ENCODE measurements at places on chromosomes 6 and 20. TPM values are rescaled to one million over a fixed set of nuclear protein-coding genes. Genes with fewer than 3 reads are reported as not detected.

Gene LY86
- 609 TPM for polyA plus RNA-seq

Gene GTSF1L
- polyA plus RNA-seq, result not detected

Gene BTNL2
- polyA plus RNA-seq, result not detected

Gene NMBR
- polyA plus RNA-seq, result not detected

Gene RUNX2
- polyA plus RNA-seq, result 1.3 TPM

Gene TFAP2B
- not detected for polyA plus RNA-seq

Gene MYB
- 2.2 TPM for polyA plus RNA-seq

GRCh38 chr6:160999516-160999915, 7.9 kb downstream of the MAP3K4 start:
- H3K27me3 ChIP-seq, result no peaks in the 10 kb centered on the region
- H3K36me3 ChIP-seq, result no peaks in the 10 kb centered on the region
- H3K4me3 ChIP-seq, result no peak overlapping the region

DNA sequence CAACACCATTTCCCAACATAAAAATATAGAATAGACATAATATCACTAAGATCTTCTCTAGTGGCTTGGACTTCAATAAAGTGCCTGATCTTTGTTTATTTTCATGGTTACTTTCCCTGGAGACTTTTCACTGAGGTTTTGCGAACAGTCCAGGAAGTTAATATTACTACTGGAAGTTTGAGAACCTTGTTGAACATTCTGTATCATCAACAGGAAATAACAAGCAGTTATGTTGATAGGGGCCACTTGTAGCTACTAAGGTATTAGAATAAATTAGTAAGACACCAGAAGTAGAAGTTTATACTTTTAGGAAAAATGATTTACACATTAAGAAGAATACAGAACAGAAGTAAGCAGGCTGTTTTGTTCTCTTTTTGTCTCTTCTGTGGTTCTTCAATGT, 180.2 kb downstream of the TFAP2B start:
- no peak overlapping the region for H3K4me3 ChIP-seq
- no peak for DNase-seq
- no peaks in the 10 kb centered on the region for H3K4me1 ChIP-seq
- H3K27ac ChIP-seq, result no peak overlapping the region
- no peaks in the 10 kb centered on the region for H3K27me3 ChIP-seq

GRCh38 chr6:66735106-66735890, 1028.3 kb upstream of the EYS start:
- no peak overlapping the region for H3K4me3 ChIP-seq
- no peak for DNase-seq
- H3K4me1 ChIP-seq, result no peaks in the 10 kb centered on the region
- no peaks in the 10 kb centered on the region for H3K27me3 ChIP-seq

DNA sequence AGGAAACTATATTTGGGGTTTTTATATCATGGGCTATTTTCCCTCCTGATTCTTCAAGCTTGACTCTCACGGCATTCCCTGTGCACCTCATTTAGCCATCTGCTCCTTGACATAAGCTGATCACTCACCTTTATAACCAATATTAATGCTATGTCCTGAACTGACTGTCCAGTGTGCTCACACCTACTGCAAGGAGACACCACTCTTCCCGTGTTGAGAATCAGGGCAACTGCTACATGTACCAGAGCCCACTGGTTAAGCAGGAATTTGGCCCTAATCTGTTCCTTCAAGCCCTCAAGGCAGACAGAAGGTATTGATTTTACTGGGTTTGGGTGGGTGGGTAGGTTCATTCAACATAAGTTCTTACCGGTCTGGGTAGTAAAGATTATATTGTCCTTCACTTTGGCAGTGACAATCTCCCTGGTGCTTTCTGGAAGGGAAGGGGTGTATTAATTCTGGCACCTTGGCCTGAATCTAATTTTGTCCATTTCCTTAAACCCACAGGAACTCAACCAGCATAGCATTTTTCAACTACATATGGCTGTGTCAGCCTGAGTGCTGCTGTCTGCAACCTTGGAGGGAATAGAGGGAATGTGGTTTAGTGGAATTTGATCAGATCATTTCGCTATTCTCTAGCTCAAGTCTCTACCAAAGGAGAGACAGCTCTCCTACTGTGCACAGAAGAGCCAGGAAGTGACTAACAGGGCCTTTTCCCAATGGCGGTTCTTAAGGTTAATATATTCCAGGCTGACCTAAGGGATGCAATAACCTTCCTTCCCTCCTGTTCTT, 293.2 kb downstream of the BTBD9 start:
- DNase-seq, result no peak
- H3K27ac ChIP-seq, result no peak overlapping the region
- no peak overlapping the region for H3K4me3 ChIP-seq
- peaks cover 9% of the 10 kb centered on the region for H3K36me3 ChIP-seq

DNA sequence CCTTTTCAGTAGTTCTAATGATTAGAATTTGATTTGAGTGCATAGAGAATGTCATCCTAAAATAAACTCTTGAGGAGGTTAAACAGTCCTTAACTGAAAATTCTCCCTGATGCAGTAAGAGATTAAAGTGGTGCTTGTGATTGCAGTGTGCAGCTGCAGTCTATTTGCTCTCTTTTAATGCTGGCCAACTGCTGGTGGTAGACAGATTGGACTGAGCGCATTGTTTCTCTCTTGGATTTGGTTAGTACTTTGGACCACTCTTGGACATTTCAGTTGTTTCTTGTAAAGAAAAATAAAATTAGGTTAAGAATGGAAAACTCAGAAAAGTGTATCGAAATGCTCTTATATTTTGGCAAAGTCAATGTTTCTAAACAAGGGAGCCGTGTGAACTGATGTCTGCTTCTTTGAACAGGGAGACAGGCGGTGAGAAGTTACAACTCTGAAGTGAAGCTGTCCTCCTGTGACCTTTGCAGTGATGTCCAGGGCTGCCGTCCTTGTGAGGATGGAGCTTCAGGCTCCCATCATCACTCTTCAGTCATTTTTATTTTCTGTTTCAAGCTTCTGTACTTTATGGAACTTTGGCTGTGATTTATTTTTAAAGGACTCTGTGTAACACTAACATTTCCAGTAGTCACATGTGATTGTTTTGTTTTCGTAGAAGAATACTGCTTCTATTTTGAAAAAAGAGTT, 127.2 kb downstream of the CD109 start:
- H3K36me3 ChIP-seq, result no peaks in the 10 kb centered on the region
- no peak for DNase-seq
- H3K27me3 ChIP-seq, result no peaks in the 10 kb centered on the region
- H3K4me1 ChIP-seq, result no peaks in the 10 kb centered on the region

DNA sequence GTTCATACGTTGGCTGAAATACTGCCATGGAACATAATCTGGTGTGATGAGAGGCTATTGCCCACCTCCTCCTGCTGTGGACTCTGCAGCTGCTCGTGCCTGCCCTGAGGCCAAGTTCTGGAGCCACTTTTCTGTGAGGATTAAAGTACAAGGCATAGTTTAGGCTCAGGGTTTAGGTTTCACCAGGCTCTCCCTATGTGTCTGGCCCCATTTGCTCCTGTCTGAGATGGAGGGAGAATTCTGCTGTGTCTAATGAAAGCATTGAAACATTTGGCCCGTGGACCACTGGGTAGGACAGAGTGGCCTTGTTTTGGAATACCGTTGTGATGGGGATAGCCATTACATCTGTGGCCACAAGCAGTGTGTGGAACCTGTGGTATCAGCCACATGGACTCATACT, 5.9 kb downstream of the WRNIP1 start:
- no peak overlapping the region for H3K4me3 ChIP-seq
- no peaks in the 10 kb centered on the region for H3K27me3 ChIP-seq
- no peak overlapping the region for H3K27ac ChIP-seq
- H3K36me3 ChIP-seq, result peaks cover 32% of the 10 kb centered on the region

DNA sequence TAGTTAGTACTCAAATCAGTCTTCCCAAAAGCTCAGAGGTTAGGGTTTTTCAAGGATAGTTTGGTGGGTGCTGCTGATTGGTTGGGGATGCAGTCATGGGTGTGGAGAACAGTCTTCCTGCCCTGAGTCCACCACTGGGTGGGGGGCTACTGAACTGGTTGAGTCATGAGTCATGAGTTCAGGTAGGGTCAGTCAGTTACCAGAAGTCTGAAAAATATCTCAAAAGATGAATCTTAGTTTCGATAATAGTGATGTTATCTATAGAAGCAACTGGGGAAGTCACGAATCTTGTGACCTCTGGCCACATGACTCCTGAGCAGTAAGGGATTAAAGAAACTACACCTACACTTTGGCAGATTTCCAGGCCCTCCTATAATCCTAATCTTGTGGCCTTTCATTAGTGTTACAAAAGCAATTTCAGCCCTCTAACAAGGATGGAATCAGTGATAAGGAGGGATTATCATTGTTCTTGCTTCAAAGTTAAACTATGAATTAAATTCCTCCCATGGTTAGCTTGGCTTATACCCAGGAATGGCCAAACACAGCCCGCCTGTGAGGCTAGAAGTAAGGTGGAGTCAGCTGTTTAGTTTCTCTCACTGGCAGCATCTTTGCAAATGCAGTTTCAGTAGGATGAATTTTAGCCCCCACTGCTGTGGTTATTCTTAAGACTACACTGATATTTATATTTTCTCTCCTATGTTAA, 33.3 kb upstream of the NKAIN2 start:
- no peak overlapping the region for H3K4me3 ChIP-seq
- H3K27ac ChIP-seq, result no peak overlapping the region
- H3K36me3 ChIP-seq, result no peaks in the 10 kb centered on the region
- H3K4me1 ChIP-seq, result no peaks in the 10 kb centered on the region
- DNase-seq, result no peak

- no peaks in the 10 kb centered on the region for H3K36me3 ChIP-seq
- no peaks in the 10 kb centered on the region for H3K27me3 ChIP-seq
- DNase-seq, result no peak
- peaks cover 12% of the 10 kb centered on the region for H3K4me1 ChIP-seq
- no peak overlapping the region for H3K27ac ChIP-seq
Observed at GRCh38 chr6:170176136-170176897, 114.6 kb downstream of the DLL1 start.

DNA sequence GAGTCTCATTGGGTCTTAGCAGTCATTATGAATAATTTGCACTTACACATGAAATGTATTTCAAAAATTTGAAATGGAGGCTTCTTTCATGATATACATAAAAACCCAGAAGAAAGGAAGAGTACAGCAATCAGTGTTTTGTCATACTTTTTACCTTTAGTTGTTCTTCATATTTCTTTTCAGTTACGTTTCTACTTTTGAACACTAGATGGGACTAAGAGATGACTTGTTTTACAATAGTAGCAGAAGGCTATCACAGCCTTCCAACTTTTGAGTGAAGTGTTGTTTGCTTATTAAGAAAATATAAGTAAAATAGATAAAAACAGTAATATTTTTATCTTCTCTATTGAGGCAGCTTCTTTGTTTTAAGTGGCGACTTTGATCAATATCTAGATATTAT, 58.1 kb downstream of the L3MBTL3 start:
- H3K27me3 ChIP-seq, result no peaks in the 10 kb centered on the region
- H3K27ac ChIP-seq, result no peak overlapping the region
- H3K4me1 ChIP-seq, result no peaks in the 10 kb centered on the region
- no peak overlapping the region for H3K4me3 ChIP-seq
- DNase-seq, result no peak
- peaks cover 51% of the 10 kb centered on the region for H3K36me3 ChIP-seq

DNA sequence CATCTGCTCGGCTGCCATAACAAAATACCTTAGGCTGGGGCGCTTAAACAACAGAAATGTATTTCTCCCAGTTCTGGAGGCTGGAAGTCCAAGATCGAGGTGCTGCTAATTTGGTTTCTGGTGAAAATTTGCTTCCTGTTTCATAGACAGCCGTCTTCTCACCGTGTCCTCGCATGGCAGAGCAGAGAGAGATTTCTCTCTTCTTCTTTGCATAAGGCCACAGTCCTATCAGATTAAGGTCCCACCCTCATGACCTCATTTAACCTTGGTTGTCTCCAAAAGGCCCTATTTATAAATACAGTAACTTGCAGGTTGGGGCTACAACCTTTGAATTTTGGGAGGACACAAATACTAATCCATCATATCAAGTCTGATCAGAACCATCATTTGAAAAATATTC, 544.3 kb downstream of the KIF16B start:
- no peaks in the 10 kb centered on the region for H3K4me1 ChIP-seq
- H3K36me3 ChIP-seq, result no peaks in the 10 kb centered on the region
- H3K4me3 ChIP-seq, result no peak overlapping the region

GRCh38 chr6:31041372-31041974, 31.2 kb downstream of the MUC22 start:
- DNase-seq, result no peak
- H3K4me3 ChIP-seq, result no peak overlapping the region
- H3K27ac ChIP-seq, result no peak overlapping the region
- no peaks in the 10 kb centered on the region for H3K36me3 ChIP-seq

- H3K27me3 ChIP-seq, result no peaks in the 10 kb centered on the region
- no peak overlapping the region for H3K27ac ChIP-seq
- peaks cover 32% of the 10 kb centered on the region for H3K36me3 ChIP-seq
- no peak for DNase-seq
- H3K4me3 ChIP-seq, result no peak overlapping the region
Observed at GRCh38 chr6:35356391-35356790, 14.0 kb downstream of the PPARD start.

- H3K36me3 ChIP-seq, result no peaks in the 10 kb centered on the region
- no peak overlapping the region for H3K4me3 ChIP-seq
- no peak overlapping the region for H3K27ac ChIP-seq
- H3K4me1 ChIP-seq, result no peaks in the 10 kb centered on the region
Observed at GRCh38 chr6:168601111-168601510, 160.1 kb downstream of the SMOC2 start.

DNA sequence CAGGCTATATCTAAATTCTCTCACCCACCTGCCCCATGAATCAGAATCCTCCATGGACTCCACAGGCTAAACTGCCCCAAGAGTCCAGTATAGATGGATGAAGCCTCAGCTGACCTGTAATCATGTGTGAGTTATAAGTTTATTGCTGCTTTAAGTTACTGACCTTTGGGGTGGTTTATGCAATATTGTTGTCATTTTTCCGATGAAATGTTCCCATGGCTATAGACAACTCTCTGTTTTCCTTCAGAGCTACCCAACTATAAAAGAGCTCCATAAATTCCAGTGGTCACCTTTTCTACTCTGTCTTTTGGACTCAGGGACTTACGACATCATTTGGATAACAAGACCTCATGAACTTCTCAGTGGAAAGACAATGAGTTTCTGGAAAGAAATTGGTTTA, 212.1 kb downstream of the BMP2 start:
- H3K27me3 ChIP-seq, result no peaks in the 10 kb centered on the region
- H3K36me3 ChIP-seq, result no peaks in the 10 kb centered on the region
- DNase-seq, result no peak
- H3K4me1 ChIP-seq, result no peaks in the 10 kb centered on the region

- no peaks in the 10 kb centered on the region for H3K27me3 ChIP-seq
- H3K36me3 ChIP-seq, result no peaks in the 10 kb centered on the region
- H3K4me3 ChIP-seq, result no peak overlapping the region
- H3K27ac ChIP-seq, result no peak overlapping the region
- H3K4me1 ChIP-seq, result peaks cover 16% of the 10 kb centered on the region
Observed at GRCh38 chr20:19661717-19662636, 96.1 kb upstream of the RIN2 start.

GRCh38 chr20:47493175-47493962, 8.3 kb upstream of the NCOA3 start:
- peak; percentile 56 for DNase-seq
- H3K4me3 ChIP-seq, result no peak overlapping the region
- H3K4me1 ChIP-seq, result peaks cover 50% of the 10 kb centered on the region
- H3K27ac ChIP-seq, result no peak overlapping the region
- H3K27me3 ChIP-seq, result no peaks in the 10 kb centered on the region
- no peaks in the 10 kb centered on the region for H3K36me3 ChIP-seq

- H3K36me3 ChIP-seq, result no peaks in the 10 kb centered on the region
- H3K27ac ChIP-seq, result no peak overlapping the region
- no peak for DNase-seq
- H3K4me1 ChIP-seq, result peaks cover 6% of the 10 kb centered on the region
- H3K27me3 ChIP-seq, result no peaks in the 10 kb centered on the region
- H3K4me3 ChIP-seq, result no peak overlapping the region
Observed at GRCh38 chr20:3741836-3742458, 9.5 kb downstream of the HSPA12B start.
